ENCODE measurements at places on chromosomes 7 and 10.

DNA sequence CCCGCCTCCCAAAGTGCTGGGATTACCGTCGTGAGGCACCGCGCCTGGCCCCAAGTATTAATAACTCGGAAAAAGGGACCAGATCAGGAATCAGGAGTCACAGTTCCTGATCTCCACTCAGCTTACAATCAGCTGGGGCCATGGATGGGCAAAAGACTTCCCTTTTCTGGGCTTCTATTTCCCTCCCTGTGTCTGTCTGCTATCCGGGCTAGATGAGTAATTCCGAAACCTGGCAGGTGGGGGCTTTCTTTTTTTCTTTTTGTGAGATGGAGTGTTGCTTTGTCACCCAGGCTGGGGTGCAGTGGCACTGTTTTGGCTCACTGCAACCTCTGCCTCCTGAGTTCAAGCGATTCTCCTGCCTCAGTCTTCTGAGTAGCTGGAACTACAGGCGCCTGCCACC, 11.6 kb downstream of the RPS24 start:
- no peak for DNase-seq

GRCh38 chr7:47327346-47327697, 254.6 kb downstream of the TNS3 start:
- DNase-seq: no peak

GRCh38 chr10:103706047-103706446, 149.3 kb downstream of the SH3PXD2A start:
- DNase-seq: no peak

- DNase-seq: no peak
Measured at GRCh38 chr10:49213211-49213610, 25.0 kb upstream of the TMEM273 start.

GRCh38 chr10:29546773-29547313, 87.9 kb downstream of the SVIL start:
- no peak for DNase-seq

DNA sequence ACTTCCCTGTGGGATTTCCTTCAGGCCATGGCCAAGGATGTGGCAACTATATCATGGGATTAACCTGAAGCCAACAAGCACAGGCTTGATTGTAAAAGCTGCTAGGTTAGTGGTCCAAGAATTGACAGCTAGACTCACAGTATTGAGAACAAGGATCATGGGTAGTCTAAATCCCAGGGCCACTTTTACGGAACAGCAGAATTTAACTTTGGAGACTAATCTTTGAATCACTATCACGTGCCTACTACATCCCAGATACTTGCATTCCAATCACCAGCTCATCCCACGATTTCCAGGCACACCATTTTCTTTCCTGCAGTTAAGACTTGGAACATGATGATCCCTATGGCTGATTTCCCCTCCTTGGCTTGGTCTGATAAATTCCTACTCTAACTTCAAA, 65.6 kb upstream of the ADO start:
- no peak for DNase-seq

DNA sequence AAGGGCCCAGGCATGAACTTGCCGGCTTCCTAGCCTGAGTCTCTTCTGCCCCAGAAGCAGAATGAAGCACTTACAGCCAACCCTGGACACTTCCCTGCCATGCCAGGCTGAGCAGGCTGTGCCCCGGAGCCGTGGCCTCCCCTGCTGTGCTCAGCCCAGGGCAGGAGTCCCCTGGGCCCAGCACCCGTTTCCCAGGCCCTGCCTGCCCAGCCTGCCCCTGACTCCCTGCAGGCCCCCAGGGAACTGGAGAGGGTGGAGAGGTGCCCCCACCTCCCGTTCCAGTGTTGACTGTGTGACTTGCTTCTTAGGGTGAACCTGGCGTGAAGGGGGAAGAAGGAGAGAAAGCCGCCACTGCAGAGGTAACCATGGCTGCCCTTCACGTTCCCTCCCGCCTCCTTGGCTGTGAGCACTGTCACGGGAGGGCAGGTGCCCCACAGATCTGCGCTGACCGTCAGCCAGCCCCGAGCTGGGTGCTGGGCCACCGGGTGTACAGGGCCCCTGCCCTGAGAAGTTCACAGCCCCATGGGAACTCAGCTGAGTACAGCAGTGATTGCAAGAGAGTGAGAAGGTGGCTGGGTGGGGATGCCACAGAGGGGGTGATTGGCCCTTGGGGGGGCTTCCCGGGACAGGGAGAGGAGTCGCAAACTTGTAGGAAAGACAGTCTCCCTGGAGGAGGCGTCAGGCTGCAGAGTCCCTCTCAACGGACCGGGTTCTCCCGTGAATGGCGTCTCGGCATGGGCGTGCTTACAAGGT, 75.9 kb downstream of the MYL10 start:
- DNase-seq: no peak
